H1 (cell line): ENCODE measurements at places on chromosomes 3 and 15.

GRCh38 chr3:45950131-45950530 is 6.9 kb downstream of the CXCR6 start:
- peaks cover 69% of the 10 kb centered on the region for H3K36me3 ChIP-seq
- H3K27ac ChIP-seq = no peak overlapping the region
- H3K4me3 ChIP-seq = no peak overlapping the region

DNA sequence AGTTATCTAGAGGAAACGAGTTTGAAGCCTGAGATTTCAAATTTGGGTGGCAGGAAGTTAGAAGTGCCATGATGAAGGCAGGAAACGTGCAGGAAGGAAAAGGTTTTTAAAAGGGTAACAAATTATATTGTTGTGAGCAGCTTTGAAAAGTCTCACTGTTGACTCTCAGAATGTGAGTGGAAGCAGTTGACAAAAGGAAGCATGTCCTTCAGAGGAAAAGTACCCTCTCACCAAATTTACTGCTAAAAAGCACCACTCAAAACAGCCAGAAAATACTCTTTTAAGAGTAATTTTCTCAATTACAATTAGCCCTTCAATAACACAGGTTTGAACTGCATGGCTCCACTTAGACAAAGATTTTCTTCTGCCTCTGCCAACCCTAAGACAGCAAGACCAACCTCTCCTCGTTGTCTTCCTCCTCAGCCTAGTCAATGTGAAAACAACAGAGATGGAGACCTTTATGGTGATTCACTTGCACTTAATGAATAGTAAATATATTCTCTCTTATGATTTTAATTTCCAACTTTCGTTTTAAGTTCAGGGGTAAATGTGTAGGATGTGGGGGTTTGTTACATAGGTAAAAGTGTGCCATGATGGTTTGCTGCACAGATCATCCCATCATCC is 117.1 kb upstream of the LIPC start:
- H3K27ac ChIP-seq = no peak overlapping the region
- H3K36me3 ChIP-seq = no peaks in the 10 kb centered on the region
- no peak for DNase-seq
- no peaks in the 10 kb centered on the region for H3K4me1 ChIP-seq
- H3K4me3 ChIP-seq = no peak overlapping the region

DNA sequence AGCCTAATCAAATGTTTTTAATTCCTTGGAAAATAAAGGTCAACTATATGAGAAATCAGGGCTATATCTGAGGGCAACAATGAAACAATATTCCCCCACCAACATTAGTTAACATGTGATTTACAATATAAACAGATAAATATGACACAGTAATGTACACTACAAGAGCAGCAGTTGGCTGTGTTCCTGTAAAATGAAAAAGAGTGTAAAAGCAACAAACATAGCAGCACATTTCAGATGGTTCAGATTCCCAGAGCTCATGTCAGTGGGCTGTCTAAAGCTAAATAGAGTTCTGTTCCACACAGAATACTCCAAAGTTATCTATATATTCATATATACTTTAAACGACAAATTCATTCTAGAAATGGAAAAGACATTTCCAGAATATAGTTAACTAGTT is 42.6 kb downstream of the ANKRD28 start:
- no peak for DNase-seq
- no peaks in the 10 kb centered on the region for H3K27me3 ChIP-seq

- no peak overlapping the region for H3K27ac ChIP-seq
- no peak overlapping the region for H3K4me3 ChIP-seq
- H3K36me3 ChIP-seq = no peaks in the 10 kb centered on the region
- H3K27me3 ChIP-seq = no peaks in the 10 kb centered on the region
- DNase-seq = no peak
Observed at GRCh38 chr15:38559636-38560307, 4.8 kb downstream of the RASGRP1 start.

DNA sequence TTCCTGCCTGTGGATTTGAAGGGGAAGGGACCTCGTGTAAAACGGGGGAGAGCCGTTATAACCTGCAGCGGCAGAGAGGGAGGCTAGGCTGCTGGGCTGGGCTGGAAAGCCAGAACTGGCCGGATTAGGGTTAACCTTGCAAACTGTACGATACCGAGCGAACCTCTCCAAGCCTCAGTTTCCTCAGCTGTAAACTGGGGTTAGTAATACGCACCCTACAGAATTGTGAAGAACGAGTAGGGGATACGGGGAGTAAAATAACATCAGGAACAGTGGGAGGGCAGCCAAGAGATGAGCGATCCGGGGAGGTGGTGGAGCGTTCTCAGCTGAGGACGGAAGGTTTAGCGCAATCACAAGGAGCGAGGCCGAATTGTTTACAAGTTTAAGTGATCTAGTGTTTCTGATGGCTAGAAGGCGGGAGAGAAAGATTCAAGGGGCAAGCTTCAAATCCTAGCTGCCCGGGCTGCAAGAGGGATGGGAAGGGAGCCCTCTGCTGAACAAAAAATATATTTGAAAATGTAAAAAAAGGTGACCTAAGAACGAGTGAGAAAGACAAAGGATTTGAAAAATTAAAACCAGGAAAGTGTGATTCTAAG is 768 bp upstream of the SEMA5B start:
- no peaks in the 10 kb centered on the region for H3K36me3 ChIP-seq
- H3K27ac ChIP-seq = no peak overlapping the region
- DNase-seq = no peak
- H3K4me1 ChIP-seq = peaks cover 18% of the 10 kb centered on the region

GRCh38 chr3:48502728-48503168 is 1.2 kb downstream of the SHISA5 start:
- no peaks in the 10 kb centered on the region for H3K36me3 ChIP-seq
- H3K27me3 ChIP-seq = no peaks in the 10 kb centered on the region
- DNase-seq = no peak
- H3K4me3 ChIP-seq = no peak overlapping the region; the same call in 1 of the 2 replicates
- H3K4me1 ChIP-seq = peaks cover 4% of the 10 kb centered on the region

GRCh38 chr3:194322678-194323211 is 28.4 kb downstream of the CPN2 start:
- no peak overlapping the region for H3K27ac ChIP-seq
- no peaks in the 10 kb centered on the region for H3K27me3 ChIP-seq
- no peak overlapping the region for H3K4me3 ChIP-seq
- no peak for DNase-seq

DNA sequence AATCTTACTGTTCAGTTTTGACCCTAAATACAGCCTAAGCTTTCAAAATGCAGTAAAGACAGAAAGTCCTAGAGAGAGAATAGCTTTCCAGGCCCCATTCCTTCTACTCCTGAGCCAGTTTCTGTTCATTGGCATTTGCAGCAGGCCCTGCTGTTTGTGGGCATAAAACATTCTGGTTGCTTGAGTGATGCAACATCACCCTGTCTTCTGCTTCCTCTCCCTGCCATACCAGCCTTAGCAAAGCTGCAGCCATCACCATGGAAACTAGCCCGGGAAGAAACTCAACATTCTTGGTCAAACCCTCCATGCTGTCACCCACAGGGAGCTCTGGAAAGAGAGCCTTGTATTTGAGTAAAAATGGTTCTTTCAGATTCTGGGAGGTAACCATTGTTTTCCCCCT is 325.7 kb downstream of the MAGI1 start:
- no peak overlapping the region for H3K27ac ChIP-seq
- H3K36me3 ChIP-seq = no peaks in the 10 kb centered on the region
- no peaks in the 10 kb centered on the region for H3K27me3 ChIP-seq
- peaks cover 14% of the 10 kb centered on the region for H3K4me1 ChIP-seq
- no peak overlapping the region for H3K4me3 ChIP-seq

- H3K27me3 ChIP-seq = no peaks in the 10 kb centered on the region
- no peaks in the 10 kb centered on the region for H3K36me3 ChIP-seq
- H3K4me3 ChIP-seq = no peak overlapping the region
Observed at GRCh38 chr15:27956285-27956684, 142.8 kb downstream of the OCA2 start.

DNA sequence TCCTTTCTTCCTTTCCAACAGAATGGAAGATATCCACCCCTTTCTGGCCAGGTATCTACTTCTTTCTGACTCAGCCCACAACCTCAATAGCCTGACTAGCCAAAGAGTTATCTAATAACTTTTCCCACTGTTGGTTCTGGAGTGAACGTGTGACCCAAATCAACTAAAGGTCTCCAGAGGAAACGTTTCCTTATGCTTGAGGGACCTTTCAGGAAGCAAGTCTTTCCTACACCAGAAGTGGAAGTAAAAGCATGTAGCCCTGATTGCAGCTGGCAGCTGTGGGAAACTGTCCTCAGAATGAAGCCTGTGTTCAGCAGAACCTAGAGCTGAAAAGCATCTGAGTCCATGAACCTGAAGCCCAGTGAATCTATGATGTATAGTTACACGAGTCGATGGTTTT is 34.7 kb upstream of the PHLDB2 start:
- H3K36me3 ChIP-seq = no peaks in the 10 kb centered on the region
- H3K27me3 ChIP-seq = no peaks in the 10 kb centered on the region
- no peak overlapping the region for H3K27ac ChIP-seq
- H3K4me1 ChIP-seq = no peaks in the 10 kb centered on the region

- H3K4me1 ChIP-seq = peaks cover 4% of the 10 kb centered on the region
- no peak for DNase-seq
- H3K36me3 ChIP-seq = no peaks in the 10 kb centered on the region
Observed at GRCh38 chr3:24582431-24583403, 88.1 kb upstream of the THRB start.

DNA sequence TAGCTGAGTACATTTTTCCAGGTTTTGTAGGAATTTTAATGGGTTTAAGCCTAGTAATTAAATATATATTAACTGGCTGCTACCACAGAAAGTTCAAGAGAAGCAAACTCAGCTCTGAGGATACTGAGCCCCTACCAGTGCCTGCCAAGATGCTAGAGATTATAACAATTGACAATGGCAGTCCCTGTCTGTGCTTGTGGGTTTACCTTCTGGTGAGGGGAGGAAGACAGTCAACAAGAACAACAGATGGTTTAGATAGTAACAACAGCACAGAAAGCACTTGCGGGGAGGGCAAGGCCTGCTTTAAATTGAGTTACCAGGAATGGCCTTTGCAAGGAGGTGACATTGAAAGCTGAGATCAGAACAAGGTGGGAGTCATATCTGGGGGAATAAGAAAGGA is 56.6 kb upstream of the ARHGEF3 start:
- DNase-seq = no peak
- H3K27ac ChIP-seq = no peak overlapping the region
- H3K27me3 ChIP-seq = no peaks in the 10 kb centered on the region
- H3K4me1 ChIP-seq = no peaks in the 10 kb centered on the region; the same call in none of the 2 replicates
- H3K36me3 ChIP-seq = no peaks in the 10 kb centered on the region

DNA sequence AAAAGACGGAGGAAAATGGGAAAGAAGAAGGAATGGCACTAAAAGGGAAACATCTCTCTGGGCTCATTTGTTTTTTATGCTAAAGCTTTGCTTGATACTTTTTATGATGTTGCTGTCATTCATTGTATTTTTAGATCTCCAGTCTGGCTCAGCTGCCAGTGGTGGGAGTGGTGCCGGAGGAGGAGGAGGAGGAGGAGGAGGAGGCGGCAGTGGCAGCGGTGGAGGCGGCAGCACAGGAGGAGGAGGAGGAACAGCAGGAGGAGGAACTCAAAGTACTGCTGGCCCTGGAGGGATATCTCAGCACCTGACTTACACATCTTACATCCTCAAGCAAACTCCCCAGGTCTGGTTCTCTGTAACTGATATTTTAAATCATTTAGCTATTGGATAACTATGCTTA is 49.6 kb downstream of the MAP6D1 start:
- no peaks in the 10 kb centered on the region for H3K4me1 ChIP-seq
- peaks cover 76% of the 10 kb centered on the region for H3K36me3 ChIP-seq
- no peaks in the 10 kb centered on the region for H3K27me3 ChIP-seq

DNA sequence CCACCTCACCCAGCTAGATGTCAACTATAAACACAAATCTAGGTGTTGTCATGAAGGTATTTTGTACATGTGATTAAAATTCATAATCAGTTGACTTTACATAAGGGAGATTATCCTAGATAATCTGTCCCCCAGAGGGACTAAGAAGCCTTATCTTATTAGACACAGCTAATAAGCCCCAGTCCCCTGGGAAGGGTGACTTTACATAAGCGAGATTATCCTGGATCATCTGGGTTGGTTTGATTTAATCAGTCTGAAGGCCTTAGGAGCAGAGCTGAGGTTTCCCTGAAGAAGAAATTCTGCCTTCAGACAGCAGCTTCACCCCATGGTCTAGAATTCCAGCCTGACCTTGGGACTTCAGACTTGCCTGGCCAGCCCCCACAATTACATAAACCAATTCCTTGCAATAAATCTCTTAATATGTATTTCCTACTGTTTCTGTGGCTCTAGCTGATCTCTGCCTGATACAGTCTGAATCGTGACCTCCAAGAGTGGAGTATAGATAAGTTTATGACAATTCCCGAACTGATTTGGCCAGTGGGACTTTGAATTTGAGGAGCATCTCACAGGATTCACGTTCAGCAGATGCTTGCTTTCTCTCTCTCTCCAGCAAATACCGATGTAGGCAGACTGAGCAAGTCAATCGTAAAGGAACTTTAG is 66.5 kb downstream of the MRPL46 start:
- H3K36me3 ChIP-seq = no peaks in the 10 kb centered on the region
- H3K4me3 ChIP-seq = no peak overlapping the region
- no peak overlapping the region for H3K27ac ChIP-seq

- H3K4me3 ChIP-seq = no peak overlapping the region
- H3K36me3 ChIP-seq = no peaks in the 10 kb centered on the region
- no peak overlapping the region for H3K27ac ChIP-seq
- H3K27me3 ChIP-seq = no peaks in the 10 kb centered on the region
- no peaks in the 10 kb centered on the region for H3K4me1 ChIP-seq
Observed at GRCh38 chr3:105970283-105970682, 101.5 kb upstream of the CBLB start.

- DNase-seq = no peak
- no peak overlapping the region for H3K4me3 ChIP-seq
- no peaks in the 10 kb centered on the region for H3K4me1 ChIP-seq
- H3K27ac ChIP-seq = no peak overlapping the region
- H3K27me3 ChIP-seq = no peaks in the 10 kb centered on the region
Observed at GRCh38 chr3:64728428-64728827, 40.6 kb upstream of the ADAMTS9 start.

GRCh38 chr15:70451821-70452653 is 311.3 kb downstream of the UACA start:
- H3K27me3 ChIP-seq = no peaks in the 10 kb centered on the region
- peaks cover 10% of the 10 kb centered on the region for H3K4me1 ChIP-seq
- peak; percentile 81 for DNase-seq
- no peaks in the 10 kb centered on the region for H3K36me3 ChIP-seq

GRCh38 chr3:197203714-197204146 is 94.7 kb downstream of the DLG1 start:
- no peaks in the 10 kb centered on the region for H3K36me3 ChIP-seq
- H3K4me3 ChIP-seq = no peak overlapping the region
- H3K27me3 ChIP-seq = no peaks in the 10 kb centered on the region
- H3K4me1 ChIP-seq = no peaks in the 10 kb centered on the region; the same call in 1 of the 2 replicates
- no peak for DNase-seq

- H3K4me3 ChIP-seq = no peak overlapping the region
- H3K27me3 ChIP-seq = no peaks in the 10 kb centered on the region; the same call in 1 of the 2 replicates
- no peak for DNase-seq
- no peak overlapping the region for H3K27ac ChIP-seq
Observed at GRCh38 chr3:12771236-12771635, 12.2 kb upstream of the TMEM40 start.
